ENCODE measurements at places on chromosomes 3 and 15. TPM values are rescaled to one million over a fixed set of nuclear protein-coding genes. Genes with fewer than 3 reads are reported as not detected.

GRCh38 chr15:34584330-34584668 is 848 bp upstream of the GOLGA8B start:
- DNase-seq = peak; percentile 6

GRCh38 chr3:55286693-55287092 is 200.4 kb downstream of the WNT5A start:
- DNase-seq = no peak

DNA sequence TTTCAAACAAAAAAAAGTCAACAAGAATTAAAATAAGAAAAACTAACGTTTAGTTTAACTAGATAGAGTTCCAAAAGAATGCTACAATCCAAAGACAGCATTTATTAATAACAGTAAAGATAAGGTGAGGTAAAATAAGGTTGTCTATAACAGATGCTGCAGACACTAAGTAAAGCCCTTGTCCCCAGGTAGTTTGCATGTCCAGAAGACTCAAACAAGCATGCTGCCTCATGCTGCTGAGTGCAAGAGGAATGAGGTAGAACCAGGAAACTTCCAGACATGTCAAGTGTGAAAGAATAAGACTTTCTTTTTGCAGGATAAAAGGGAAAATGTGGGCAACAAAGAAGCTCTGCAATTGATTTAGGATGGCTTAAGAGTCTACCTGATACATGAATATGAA is 439.2 kb downstream of the PLOD2 start:
- DNase-seq = no peak

WDR82 gene
- 52.7 TPM for polyA plus RNA-seq

- peak; percentile 62 for DNase-seq
Measured at GRCh38 chr3:130759692-130760338, 13.2 kb upstream of the PIK3R4 start.

GRCh38 chr3:116230431-116231020 is 214.8 kb downstream of the LSAMP start:
- DNase-seq = no peak

DNA sequence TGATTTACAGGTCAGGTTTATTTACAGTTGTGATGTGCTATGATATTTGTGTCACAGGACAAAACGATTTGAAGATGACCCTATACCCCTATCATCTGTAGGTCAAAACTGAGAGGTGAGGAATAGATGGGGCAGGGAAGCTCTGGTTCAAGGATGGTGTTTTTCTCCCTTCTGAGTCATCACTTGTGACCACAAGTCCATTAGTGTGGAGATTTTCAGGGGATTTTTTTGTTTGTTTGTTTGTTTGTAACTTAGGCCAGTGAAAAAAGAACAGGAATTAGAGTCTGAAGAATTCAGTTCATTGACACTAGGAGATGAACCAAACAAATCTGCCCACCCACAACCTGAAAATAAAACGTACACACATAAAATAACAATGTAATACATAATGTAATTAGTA is 62.7 kb upstream of the FAM98B start:
- peak; percentile 22 for DNase-seq

GRCh38 chr3:134409041-134409440 is 34.8 kb upstream of the AMOTL2 start:
- no peak for DNase-seq

DNAH12 gene
- 0.02 TPM for polyA plus RNA-seq

CD86 gene
- 4.2 TPM for polyA plus RNA-seq

- DNase-seq = no peak
Measured at GRCh38 chr3:24594161-24594560, 99.5 kb upstream of the THRB start.

DNA sequence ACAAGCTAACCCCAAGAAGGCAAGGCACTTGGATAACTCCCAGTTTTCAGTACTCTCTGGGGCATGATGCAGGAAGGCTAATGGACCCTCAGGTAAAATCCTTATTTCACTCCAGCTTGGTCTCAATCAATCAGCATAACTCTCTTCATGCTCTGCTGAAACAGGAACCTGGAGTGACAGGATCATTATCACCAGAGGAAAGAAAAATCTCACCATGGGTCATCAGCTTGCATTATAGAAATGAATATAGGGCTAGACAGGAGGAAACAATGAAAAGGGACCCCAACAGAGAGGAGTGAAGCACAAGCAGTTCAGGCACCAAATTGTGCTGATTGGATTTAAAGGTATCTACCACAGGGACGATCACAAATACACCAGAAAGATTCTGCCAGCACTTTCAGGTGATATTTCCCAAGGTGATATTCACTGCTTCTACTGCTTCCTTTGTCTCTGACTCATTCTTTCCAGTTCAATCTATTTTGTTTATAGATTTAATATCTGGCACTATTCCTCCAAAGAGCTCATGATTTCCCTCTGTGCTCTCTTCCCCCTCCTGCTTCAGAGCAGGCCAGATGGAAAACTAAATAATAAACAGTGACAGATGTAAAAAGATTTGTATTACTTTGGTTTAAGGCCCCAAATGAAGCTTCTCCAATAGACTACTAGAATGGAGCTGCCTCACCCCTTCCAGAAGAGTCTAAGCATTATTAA is 22.9 kb upstream of the THUMPD3 start:
- DNase-seq = no peak

GRCh38 chr3:112976001-112976400 is 1.1 kb upstream of the CD200R1 start:
- DNase-seq = no peak
